Left colon (tissue), 2 donors: ENCODE measurements at places on chromosomes 5 and 9.

GRCh38 chr9:8011974-8012373 lies 212.4 kb upstream of the DMAC1 start:
- no peak for DNase-seq

DNA sequence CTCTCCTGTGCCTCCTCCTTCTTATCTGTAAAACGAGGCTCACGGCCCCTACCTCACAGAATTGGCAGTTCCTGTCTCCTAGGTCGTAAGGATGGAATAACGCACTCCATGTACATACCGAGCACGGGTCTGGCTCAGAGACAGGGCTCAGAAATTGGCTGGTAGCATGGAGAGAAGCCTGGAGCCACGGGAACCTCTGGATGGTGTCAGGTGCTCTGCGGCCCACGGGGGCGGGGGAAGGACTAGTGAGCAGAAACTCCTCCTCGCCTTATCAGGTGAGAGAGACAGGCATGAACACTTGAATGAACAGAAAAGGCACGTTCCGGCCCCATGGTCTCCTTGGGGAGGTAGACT lies 15.4 kb upstream of the C5orf47 start:
- no peak for DNase-seq

GRCh38 chr5:122312591-122313406 lies 762 bp downstream of the SNCAIP start:
- peak; percentile 13 for DNase-seq

DNA sequence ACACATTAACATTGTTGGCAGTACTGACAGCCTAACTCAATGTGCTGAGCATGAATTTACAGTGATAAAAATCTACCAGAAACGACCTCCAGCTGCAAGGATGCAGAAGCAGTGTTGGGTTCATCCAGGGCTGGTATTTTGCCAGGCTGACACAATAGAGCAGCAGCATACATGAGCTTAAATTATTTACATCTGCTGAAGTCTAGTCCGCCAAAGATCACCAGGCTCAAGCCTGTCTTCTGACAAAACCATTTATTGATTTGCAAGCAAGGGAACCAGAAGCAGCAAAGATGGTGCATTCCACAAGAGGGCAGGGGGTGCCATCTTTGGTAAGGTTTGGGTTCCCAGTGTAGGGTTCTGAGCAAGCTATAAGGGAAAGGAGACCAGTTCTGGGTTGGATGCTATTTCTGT lies 8.7 kb upstream of the C5orf34 start:
- DNase-seq = no peak

DNA sequence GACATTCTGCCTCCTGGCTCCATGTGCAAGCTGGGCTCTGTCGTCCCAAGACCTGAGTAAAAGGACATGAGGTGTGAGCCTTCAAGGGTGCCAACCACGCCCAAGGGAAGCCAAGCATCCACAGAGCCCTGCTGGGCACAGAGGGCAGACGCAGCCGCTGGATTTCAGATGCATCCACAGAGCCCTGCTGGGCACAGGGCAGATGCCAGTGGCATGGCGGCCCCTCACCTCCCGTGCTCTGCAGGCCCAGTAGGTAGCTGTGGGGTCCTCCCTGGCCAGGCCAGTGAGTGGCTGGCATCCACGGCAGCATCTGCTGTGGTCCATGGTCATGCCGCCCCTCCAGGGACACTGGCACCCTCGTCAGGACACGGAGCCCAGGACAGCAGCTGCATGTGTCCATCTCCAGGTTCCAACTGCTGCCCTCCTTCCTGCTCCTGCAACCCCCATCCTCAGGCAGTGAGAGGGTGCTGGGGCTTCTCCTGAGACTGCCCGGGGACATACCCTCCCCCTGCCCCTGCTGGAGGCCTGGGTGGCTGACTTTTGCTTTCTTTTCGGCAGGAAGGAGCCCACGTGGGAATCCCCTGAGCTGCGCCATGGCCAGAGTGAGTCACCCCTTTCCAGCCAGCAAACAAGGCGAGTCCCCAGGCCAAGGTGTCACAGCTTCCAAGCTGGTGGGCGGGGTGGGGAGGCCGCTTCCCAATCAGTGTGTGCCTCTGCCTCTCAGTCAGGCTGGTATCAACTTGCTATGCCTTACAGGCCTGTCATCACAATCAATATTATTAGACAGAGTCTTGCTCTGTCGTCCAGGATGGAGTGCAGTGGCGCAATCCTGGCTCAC lies 4.0 kb upstream of the TRAF2 start:
- peak; percentile 76 for DNase-seq

- DNase-seq = peak; percentile 71
Observed at GRCh38 chr9:89606624-89607311, 2.0 kb downstream of the GADD45G start.

DNA sequence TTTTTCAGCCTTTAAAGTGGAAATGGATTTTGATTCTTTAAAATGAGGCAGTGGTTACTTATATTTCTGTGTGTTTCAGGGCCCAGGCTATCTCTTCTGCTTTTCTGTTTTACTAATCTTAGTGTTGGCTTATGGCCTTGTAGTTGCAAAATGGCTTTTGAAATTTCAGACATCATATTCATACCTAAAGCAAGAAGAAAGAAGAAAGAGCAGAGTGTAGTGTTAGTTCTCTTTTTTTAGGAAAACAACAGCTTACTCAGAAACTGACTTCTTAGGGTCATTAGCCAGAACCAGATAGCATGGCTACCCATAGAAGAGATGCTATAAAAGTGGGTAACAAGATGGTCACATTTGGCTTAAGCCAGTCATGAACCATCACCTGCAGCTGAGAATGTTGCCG lies 20.9 kb downstream of the ZBED3 start:
- DNase-seq = no peak

- no peak for DNase-seq
Observed at GRCh38 chr5:99815-100214, 7.8 kb downstream of the PLEKHG4B start.

- DNase-seq = no peak
Observed at GRCh38 chr5:6442333-6442732, 6.3 kb upstream of the UBE2QL1 start.

DNA sequence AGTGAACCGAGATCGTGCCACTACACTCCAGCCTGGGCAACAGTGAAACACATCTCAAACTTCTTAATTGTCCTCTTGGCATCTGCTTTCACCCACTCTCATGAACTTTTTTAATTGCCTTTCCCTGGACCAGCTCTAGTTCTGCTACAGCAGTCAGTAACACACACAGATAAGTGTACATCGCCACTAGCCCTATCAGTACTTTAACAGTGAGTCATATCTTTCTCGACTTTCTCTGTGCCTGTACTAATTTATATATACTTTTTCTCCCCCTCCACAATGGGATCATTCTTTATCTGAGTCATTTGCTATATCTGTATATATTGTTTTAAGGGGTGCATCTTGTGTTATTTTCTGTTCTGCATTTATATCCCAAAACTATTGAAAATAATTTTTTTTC lies 6.7 kb downstream of the CDC37L1 start:
- no peak for DNase-seq

DNA sequence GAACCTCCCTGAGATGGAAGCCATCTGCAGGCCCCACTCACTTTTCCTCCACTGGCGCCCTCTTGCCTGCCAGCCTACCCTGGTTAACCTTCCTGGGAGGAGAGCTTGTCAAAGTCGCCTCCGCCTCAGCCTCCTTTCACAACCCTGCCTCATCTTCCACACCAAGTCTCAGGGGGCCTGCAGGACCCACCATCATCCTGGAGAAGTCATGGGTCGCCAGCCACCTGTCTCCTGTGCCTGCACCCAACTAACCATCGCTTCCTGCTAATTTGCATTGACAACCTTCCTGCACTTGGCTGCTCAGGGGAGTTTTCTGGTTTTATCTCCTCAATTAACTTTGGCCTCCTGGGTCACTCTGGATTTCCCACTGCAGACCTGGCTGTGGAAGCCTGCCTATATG lies 52.8 kb upstream of the GRHPR start:
- no peak for DNase-seq

- DNase-seq = no peak
Observed at GRCh38 chr5:54872810-54873209, 112.6 kb downstream of the ESM1 start.

DNA sequence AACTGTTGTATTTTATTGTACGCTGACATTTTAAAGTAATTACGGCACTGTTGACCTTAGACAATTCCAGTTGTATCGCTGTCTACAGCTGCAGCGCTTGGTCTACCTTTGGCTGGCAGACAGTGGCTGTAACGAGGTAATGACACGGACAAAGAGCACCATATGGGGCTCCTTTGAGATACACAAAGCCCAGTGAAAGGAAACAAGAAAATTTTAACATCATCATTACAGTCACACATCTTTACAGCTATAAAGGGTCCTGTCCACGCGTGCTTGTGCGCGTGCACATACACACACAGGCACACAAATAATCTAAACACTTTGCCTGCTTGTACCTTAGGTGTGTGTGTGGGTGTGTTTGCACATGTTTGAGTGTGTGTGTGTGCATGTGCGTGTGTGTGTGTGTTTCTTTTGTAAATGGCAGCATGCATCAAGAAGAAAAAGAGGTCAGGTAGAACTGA lies 946.0 kb downstream of the NR2F1-AS1 start:
- no peak for DNase-seq

DNA sequence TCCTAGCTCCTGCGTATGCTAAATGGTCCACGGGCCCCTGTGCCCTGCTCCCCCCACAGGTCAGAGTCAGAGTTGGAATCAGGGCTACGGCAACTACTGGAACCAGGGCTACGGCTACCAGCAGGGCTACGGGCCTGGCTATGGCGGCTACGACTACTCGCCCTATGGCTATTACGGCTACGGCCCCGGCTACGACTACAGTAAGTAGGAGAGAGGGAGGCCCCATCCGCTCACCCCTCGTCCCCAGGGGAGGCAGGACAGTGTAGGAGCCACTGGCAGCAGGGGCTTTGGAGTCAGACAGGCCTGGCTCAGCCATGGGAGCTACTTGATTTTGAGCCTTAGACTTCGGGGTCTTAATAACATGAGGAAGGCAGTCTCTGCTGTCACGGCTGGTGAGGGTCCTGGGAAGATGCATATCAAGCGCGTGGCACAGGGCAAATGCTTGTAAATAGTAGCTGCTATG lies 5.8 kb downstream of the HNRNPAB start:
- no peak for DNase-seq

DNA sequence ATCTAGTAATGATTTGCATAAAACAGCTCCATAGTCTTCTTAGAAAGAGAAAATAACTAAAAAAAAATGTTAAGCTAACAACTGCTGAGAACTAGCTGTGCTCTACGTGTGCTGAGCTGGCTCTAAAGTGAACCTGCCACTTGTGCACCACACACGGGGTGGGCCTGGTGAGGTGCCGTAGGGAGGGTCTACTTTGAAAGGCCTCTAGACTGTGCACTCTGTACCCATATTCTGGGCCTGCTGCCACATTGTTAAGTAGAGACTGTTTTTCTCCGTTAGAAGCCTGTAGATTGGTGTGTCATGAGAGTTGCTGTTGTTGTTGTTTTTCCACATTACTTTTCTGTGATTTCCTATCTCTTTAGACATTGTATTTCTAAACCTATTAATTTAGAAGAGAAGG lies 93.9 kb downstream of the CD180 start:
- no peak for DNase-seq

DNA sequence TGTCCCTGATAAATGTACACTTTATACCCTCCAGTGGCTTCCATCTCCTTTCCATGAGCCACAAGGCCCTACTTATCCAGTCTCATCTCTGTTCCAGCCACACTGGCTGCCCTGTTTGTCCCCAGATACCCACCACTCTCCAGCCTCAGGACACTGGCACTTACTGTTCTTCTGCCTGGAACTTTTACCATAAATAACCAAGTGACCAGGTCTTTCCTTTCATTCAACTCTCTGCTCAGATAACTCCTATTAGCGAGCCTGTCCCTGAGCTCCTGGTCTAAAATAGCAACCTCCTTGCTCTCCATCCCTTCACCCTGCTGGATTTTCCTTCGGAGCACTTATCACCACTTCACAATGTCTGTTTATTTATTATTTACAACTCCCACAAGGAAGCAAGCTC lies 16.6 kb upstream of the ENC1 start:
- DNase-seq = no peak

DNA sequence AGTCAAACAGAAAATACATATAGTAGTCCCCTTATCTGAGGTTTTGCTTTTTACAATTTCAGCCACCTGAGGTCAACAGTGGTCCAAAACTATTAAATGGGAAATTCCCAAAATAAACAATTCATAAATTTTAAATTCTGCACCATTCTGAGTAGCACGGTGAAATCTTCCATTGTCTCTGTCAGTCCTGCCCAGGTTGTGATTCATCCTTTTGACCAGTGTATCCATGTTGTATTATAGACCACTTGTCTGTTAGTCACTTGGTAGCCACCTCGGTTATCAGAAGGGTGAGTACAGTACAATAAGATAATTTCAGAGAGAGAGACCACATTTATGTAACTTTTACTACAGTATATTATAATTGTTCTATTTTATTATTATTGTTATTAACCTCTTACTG lies 2.8 kb downstream of the CCDC152 start:
- DNase-seq = no peak

- DNase-seq = peak; percentile 92
Observed at GRCh38 chr9:89604729-89605464, at the start of gene GADD45G. TSS of gene GADD45G (plus strand) at chr9:89605012. CDS start at chr9:89605122, 110 bp downstream.

DNA sequence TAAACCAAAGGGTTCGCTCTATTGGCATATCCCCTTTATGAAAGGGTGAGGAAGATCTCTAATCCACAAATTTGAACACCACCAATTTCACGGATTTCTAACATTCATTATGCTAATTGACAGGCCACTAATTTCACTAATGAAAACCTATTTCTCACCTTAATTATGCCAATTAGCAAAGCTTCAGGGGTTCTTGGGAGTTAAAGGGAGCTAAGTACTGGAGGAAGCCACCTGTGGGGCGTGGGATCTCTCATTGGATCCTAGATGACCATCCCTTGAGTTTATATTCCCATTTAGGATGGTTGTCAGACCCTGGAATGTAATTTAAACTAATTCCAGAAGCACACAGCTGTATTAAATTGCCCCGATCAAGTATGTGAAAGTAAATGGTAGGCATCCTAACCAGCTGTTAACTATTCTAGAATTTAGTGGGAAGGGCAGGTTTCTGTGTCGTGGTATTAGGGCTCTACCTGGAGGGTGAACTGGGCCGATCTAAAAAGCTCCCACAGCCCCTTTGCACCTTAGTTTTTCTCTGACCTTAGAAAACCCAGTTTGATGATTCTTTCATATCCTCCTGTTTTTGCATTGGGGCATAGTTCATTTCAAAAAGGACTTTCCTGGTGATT lies 77.1 kb downstream of the C9orf152 start:
- no peak for DNase-seq

DNA sequence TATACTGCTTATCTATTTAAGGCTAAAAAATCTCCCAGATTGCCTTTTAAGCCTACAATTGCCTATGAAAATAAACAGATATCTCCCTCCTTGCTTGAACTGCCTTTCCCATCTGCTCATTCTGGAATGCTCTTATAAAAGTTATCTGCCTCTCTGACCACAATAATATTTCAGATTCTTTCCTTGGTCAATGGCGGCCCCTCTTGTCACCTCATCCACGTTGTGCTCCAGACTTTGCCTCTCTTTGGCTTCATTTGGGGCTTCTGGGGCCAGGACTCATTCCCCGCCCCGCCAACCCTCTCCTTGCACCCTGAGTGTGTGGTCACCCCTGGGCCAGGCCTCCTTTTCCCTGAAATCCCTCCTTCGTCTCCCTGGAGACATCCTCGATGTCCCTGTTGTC lies 110.0 kb upstream of the RPS23 start:
- no peak for DNase-seq
